ENCODE measurements at places on chromosomes 3 and 15.

DNA sequence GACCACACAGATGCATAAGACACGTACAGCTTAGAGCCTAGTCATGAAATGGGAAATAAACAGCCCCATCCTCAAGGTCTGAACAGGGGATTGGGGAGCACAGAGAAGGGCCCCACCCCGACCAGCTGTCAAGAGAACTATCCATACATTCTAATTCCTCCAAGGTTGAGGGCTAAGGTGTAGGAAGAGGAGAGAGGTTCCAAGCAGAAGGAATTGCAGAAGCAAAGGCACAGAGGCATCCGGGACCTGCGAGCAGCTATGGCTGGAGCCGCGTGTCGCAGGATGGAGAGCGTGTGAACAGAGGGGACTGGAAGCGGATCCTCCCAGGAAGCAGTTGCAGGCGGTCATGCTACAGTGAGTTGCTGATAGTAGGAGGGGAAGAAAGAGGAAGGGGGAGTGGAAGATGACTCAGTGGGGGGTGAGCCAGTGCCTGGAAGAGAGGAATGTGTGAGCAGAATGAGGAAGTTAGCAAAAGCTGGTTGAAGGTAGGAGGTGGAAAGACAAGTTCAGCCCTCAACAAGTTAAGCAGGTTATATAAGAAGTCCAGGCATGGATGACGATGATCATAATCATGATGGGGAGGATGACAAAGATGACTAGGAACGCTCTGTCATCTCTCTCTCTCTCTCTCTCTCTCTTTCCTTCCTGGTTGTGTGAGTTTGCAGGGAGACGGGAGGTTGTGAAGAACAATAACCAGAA, 89.7 kb downstream of the LIPC start:
- DNase-seq, result peak; percentile 72

GRCh38 chr15:65991721-65992483, 122.6 kb downstream of the RAB11A start:
- DNase-seq, result no peak

- no peak for DNase-seq
Observed at GRCh38 chr3:128050597-128050996, 1.6 kb upstream of the SEC61A1 start.

GRCh38 chr3:48023377-48023776, 7.2 kb upstream of the MAP4 start:
- no peak for DNase-seq

GRCh38 chr15:40053831-40054604, 15.0 kb upstream of the SRP14 start:
- no peak for DNase-seq

GRCh38 chr3:169667166-169668071, 3.9 kb upstream of the MECOM start:
- no peak for DNase-seq

GRCh38 chr3:143597774-143598652, 250.3 kb downstream of the SLC9A9 start:
- DNase-seq, result no peak

GRCh38 chr3:159627634-159628033, 361.0 kb upstream of the IL12A start:
- no peak for DNase-seq

- no peak for DNase-seq
Observed at GRCh38 chr3:13548696-13549622, at the start of gene FBLN2. Gene FBLN2 (plus strand): TSS chr3:13549125. CDS start chr3:13570356, 21,231 bp downstream.

DNA sequence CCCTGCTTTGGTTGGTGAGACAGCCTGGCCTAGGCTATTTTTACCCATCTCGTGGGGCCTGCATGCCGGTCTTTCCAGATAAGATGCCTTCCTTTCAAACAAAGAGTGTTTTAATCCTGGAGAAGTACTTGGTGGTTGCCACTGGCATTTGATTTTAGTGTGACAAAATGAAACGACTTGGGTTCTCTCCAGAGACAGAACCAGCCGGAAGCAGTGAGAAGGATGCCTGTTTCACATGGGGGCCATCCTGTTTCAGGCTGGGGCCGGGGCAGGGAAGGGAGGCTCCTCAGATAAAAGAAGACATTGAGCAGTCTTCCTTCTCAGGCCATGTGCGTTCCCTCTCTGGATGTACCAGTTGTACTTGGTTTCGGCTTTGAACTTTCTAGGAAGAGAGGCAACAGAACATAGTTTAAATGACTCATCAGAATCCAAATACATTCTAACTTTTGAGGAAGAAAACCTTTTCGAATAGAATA, 74.9 kb downstream of the TOP2B start:
- DNase-seq, result no peak

DNA sequence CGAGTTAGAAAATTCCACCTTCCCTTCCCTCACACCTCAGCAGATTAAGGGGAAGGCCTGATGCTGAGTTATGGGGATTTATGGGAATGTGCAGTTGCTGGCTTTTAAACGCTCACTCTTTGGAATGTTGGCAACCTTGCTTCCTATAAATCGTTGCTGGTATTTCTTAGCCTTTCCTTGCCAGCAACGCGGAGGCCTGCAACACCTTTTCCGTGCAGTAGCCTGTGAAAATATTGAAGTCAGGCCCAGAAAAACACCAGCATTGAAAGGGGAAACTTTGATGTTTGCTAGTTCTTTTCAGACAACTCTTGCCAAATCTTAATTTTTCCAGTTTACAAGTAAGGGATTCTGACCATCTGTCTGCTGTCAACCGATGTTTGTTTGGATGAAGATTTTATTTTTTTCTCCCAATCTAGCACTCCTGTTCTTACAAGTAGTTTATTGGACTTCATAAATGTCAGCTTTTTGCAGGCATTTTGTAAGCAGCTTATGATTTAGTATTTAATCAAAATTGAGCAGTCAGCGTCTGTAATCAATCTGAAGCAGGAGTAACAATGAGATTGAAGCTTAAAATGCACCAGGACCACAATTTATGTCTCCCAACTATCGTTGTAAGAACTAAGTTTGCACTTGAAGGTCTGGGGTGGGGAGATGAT, 251.0 kb downstream of the RPLP1 start:
- DNase-seq, result peak; percentile 80

DNA sequence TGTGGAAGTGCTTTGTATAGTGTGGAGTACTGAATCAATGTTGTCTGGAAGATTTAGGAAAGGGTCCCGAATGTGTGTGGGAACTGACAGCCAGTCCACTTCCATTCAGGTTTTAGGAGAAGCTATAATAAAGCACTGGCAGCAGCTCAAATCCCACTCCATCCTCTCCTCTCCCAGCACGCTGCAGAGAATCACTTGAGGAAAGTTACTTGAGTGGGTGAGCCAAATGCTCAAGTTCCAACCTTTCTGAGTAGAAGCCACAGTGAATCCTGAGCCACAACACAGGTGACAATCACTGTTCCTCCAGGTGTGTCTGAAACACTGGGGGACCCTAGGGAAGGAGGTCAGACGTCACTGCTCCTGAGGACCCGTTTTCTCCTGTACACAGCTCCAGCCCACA, 106.5 kb downstream of the TIGIT start:
- DNase-seq, result no peak

GRCh38 chr15:36579792-36580431, 486 bp downstream of the CDIN1 start:
- no peak for DNase-seq

- DNase-seq, result no peak
Observed at GRCh38 chr3:58697561-58697960, 31.0 kb upstream of the FAM3D start.

- no peak for DNase-seq
Observed at GRCh38 chr3:149131589-149131988, 2.2 kb downstream of the HPS3 start.

DNA sequence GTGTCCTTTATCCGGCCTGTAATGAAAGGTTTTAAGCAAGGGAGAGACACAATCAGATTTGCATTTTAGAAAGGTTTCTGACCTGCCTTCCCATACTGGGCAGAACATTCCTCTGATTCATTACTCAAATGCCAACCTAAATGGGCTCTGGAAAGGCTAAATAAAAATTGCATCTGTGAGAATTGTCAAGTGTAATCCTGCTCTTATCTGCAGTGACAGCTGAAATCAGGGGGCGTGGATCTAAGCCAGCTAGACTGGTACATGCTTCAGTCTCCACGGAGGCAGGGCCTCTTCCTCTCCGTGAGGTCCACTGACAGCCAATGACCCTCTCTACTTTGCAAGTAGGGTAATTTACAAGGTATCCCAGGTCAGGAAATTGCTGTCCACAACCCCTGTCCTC, 32.5 kb upstream of the MINAR1 start:
- no peak for DNase-seq

DNA sequence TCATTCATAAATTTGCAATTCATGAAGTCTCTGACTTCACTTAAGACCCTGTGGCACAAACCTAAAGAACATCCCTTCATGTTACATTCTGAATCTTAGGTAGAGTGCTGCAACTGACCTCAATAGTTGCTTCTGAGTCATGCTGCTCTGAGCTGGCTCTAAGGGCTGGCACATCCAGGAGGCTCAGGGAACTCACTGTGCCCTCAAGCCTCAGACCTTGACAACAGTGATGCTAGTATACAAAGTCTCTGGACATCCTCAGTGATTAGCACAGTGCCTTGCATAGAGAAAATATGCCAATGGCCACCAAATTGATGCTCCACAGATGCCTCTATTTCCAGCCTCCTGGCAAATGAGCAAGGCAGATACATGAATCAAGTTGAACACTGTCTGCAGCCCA, 740.9 kb upstream of the LMCD1 start:
- DNase-seq, result no peak

DNA sequence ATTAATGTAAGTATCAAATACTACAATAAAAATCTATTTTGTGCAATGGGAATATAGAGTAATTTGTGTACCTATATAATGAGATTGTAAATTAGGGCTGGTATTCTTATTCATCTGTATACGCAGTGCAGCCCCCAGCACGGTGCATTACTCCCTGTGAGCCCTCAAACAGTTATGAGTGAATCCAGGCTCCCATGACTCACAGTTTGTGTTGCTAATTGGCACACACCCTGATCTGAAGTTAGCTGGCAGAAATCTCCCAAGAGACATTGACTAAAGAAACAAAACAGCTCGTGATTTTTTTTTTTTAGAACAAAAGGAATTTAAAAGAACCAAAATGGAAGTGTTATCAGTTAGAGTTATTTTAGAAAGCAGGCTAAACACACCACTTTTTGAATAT, 15.7 kb downstream of the GK5 start:
- peak; percentile 79 for DNase-seq

DNA sequence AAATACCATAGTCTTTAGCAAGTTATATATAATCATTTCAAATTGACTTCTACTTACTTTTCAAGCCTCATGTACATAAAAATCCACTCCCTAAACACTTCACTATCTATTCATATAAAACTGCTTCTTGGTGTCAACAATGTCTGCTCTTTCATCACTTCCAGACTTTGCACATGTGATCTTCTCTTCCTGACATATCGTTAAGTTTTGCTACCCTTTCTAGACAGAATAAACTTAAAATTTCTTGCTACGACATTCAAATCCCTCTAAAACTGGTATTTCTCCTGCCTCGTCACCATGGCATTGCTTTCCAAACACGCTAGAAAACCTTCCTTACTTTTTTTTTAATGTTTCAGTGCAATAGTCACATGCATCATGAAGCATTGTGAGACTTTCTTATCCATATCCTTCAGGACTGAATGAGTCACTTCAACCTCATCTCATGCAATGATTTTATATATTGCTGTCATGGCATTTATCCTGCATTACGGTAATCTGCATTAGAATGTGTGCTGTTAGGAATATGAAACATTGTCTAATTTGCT, 122.8 kb downstream of the GMNC start:
- DNase-seq, result no peak

DNA sequence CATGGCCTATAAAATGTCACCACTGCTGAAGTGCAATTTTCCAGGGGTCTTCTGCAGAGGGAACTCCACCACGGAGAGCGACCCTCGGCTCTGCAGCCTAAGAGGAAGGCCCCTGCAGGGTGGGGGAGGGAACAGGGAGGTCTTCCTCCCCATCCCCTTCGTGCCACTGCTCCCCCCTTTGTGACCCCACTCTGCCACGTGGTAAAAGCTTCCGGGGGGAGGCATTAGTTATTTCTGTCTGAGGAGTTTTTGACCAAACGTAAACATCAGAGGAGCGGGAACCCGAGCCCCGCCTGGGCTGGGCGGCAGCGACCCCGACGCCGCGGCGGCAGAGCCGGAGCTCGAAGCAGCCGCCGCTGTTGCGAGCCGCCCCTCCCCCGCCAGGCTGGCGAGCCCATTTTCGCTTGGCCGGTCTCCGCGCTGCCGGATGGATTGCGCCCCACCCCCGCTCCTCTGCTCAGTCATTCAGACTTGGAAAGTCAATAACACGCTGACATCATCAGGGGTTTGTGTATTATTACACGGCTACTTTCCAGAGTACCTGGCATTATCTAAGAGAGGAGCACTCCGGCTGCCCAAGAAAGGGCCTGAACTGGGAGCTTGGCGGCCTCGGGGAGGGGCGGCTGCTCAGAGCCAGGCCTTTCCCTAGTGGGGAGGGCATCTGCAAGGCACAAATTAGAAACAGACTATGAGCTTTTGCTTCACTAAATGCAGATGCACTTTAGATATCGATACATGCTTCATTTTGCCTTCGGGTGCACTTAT, 162.5 kb upstream of the TBL1XR1 start:
- peak; percentile 99 for DNase-seq

DNA sequence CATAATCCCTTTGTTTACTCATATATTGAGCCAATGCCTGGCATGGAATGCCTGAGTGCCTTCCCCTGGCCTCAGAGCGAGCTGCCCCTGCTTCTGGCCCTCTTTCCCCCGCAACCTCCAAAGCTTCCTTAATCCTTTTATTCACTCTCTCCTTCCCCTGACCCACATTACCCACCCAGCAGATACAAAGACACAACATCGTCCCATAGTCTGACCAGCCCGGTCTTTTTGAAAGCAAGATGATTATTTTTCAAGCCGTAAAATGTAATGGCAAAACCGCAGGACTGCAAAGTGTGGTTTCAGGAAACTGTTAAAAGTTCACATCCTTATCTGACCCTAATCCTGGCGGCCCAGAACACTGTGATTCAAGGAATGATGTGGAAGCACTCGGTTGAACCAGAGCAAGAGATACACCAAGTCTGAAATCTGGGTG, 78.4 kb upstream of the LRTM1 start:
- peak; percentile 56 for DNase-seq

DNA sequence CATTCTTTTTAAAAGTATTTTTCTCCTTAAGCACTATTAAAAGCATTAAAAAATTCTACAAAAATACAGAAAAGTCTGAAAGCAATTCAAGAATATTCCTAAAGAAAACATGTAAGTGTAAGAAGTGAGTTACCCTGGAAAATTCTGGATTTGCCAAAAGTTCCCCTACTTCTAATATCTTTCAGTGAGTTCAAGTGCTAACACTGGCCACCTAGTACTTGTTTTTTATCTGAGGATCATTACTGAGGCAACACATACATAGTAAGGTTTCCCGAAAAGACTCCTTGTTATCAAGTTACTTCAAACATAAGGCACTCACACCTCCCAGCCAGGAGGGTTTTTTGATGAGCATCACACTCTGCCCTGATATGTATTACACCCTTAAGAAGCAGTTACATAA, 158.4 kb downstream of the TIGIT start:
- peak; percentile 34 for DNase-seq
